ENCODE measurements at places on chromosomes 1 and 21. TPM values are rescaled to one million over a fixed set of nuclear protein-coding genes. Genes with fewer than 3 reads are reported as not detected.
A peak's percentile ranks its signal among the peaks of the same experiment; 100 is the strongest.

DNA sequence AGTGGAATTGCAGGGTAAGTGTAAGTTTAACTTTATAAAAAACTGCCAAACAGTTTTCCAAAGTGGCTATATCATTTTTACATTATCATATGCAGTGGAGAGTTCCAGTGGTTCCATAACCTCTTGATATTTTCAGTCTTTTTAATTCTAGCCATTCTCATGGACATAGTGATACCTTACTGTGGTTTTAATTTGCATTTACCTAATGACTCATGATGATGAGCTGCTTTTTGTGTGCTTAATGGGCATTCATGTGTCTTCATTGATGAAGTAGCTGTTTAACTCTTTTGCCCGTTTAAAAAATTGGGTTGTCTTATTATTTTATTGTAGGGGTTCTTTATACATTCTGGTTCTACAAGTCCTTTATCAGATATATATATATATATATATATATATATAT, 29.4 kb downstream of the SNX27 start:
- H3K27me3 ChIP-seq, result no peaks in the 10 kb centered on the region
- peaks cover 10% of the 10 kb centered on the region for H3K36me3 ChIP-seq
- no peak for DNase-seq
- H3K27ac ChIP-seq, result no peak overlapping the region
- peaks cover 41% of the 10 kb centered on the region for H3K4me1 ChIP-seq
- H3K4me3 ChIP-seq, result no peak overlapping the region

GRCh38 chr1:82377201-82377884, 576.6 kb downstream of the ADGRL2 start:
- no peaks in the 10 kb centered on the region for H3K36me3 ChIP-seq
- no peak overlapping the region for H3K4me3 ChIP-seq
- no peak for DNase-seq
- H3K27me3 ChIP-seq, result no peaks in the 10 kb centered on the region
- peak overlapping the region; percentile 74 for H3K27ac ChIP-seq
- H3K4me1 ChIP-seq, result peaks cover 23% of the 10 kb centered on the region

DNA sequence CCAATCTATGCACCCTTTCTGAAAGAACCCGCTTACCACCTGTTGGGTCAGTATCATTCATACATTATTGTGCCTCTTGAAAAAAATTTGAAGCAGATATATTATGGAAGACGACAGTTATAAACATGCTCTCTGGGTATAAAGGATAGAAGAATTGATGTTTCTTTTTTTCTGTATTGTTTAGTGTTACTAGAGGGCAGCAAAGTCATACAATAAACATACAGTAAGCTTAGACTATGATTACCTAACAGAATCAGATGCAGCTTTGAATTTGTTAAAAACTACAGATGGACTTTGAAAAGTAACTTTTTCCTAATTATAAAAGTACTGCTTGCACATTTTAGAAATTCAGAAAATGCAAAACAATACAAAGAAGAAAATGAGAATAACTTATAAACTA, 11.1 kb upstream of the PAXBP1 start:
- H3K27me3 ChIP-seq, result peaks cover 5% of the 10 kb centered on the region
- H3K36me3 ChIP-seq, result no peaks in the 10 kb centered on the region
- no peak overlapping the region for H3K4me3 ChIP-seq
- H3K4me1 ChIP-seq, result no peaks in the 10 kb centered on the region
- H3K27ac ChIP-seq, result no peak overlapping the region

GRCh38 chr1:201745023-201745422, 83.9 kb upstream of the IPO9 start:
- DNase-seq, result no peak
- peaks cover 89% of the 10 kb centered on the region for H3K4me1 ChIP-seq
- H3K27me3 ChIP-seq, result no peaks in the 10 kb centered on the region
- H3K4me3 ChIP-seq, result no peak overlapping the region

Gene RNF186
- not detected for total RNA-seq

GRCh38 chr1:109296782-109297181, 10.0 kb downstream of the MYBPHL start:
- peaks cover 23% of the 10 kb centered on the region for H3K4me1 ChIP-seq
- H3K4me3 ChIP-seq, result no peak overlapping the region
- H3K27ac ChIP-seq, result no peak overlapping the region
- no peaks in the 10 kb centered on the region for H3K36me3 ChIP-seq
- H3K27me3 ChIP-seq, result peaks cover 2% of the 10 kb centered on the region
- DNase-seq, result no peak

Gene TTC22
- total RNA-seq, result not detected

Gene OR10J1
- total RNA-seq, result not detected

DNA sequence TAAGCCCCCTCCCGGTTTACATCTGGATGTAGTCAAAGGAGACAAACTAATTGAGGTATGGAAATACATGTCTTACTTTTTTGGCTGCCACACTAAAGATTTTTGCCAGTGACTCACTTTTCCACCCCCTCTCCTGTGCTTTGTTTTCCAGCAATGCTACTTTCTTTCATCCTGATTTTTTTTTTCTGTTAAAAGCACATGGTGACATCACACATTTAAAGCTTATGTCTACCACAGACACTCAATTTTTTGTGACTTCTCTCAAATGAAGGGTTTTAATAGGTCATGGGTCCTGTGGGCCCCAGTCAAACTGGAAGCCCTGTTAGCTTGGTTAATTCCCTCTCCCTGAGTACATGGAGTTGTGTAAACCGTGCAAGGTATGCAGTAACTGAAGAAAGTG, 2.2 kb downstream of the PPP1R8 start:
- peaks cover 4% of the 10 kb centered on the region for H3K36me3 ChIP-seq
- DNase-seq, result no peak
- H3K27me3 ChIP-seq, result no peaks in the 10 kb centered on the region
- H3K4me1 ChIP-seq, result peaks cover 24% of the 10 kb centered on the region

- no peaks in the 10 kb centered on the region for H3K4me1 ChIP-seq
- no peak overlapping the region for H3K27ac ChIP-seq
- H3K36me3 ChIP-seq, result no peaks in the 10 kb centered on the region
- H3K27me3 ChIP-seq, result no peaks in the 10 kb centered on the region
Observed at GRCh38 chr1:110864287-110864686, 8.7 kb upstream of the CD53 start.

DNA sequence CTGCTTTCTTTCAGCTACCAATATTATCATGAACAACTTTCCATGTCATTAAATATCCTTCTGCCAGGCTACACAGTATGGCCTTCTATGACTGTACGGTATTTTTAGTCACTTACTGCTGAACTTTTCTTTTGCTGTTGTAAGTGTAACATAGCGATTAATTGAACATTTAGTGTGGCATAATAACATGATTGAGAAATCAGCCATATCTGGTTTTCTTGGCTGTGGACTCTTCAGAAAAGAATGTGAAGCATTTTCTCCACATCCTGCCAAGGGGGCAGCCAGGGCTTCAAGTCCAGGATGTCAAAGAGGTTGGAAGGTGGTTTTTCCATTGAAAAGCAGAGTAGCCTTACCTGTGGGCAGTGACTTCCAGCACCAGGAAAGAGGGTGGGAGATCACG, 8.8 kb upstream of the AHCYL1 start:
- peaks cover 29% of the 10 kb centered on the region for H3K4me1 ChIP-seq
- H3K4me3 ChIP-seq, result no peak overlapping the region
- DNase-seq, result no peak
- peak overlapping the region; percentile 11 for H3K27ac ChIP-seq

GRCh38 chr1:212922016-212922415, 28.3 kb upstream of the VASH2 start:
- H3K27ac ChIP-seq, result no peak overlapping the region
- H3K4me1 ChIP-seq, result peaks cover 3% of the 10 kb centered on the region
- H3K4me3 ChIP-seq, result no peak overlapping the region
- H3K27me3 ChIP-seq, result peaks cover 16% of the 10 kb centered on the region

Gene MAB21L3
- not detected for total RNA-seq

- H3K36me3 ChIP-seq, result peaks cover 41% of the 10 kb centered on the region
- H3K4me3 ChIP-seq, result peak overlapping the region; percentile 14
- DNase-seq, result no peak
- no peak overlapping the region for H3K27ac ChIP-seq
Observed at GRCh38 chr1:103084181-103084580, 24.1 kb downstream of the COL11A1 start.

DNA sequence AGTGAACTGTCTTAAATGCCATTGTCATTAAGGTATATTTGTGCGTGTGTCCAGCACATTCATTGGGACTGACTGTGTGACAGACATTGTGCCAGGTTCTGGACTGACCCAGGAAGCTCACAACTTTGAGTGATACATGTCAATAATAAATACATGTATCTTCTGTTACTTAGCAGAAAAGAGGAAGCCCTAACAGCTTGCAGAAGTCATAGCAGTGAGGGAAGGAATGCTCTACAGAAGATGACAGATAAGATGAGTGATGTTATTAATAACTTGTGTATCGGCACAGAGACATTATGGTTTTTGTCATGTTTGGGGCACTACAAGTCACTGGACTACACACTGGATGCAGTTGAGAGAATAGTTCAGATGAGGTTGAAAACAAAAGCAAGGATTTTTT, 1.2 kb upstream of the SRSF11 start:
- H3K4me1 ChIP-seq, result peaks cover 35% of the 10 kb centered on the region
- H3K36me3 ChIP-seq, result peaks cover 33% of the 10 kb centered on the region
- DNase-seq, result no peak
- H3K27me3 ChIP-seq, result no peaks in the 10 kb centered on the region
- peak overlapping the region; percentile 23 for H3K27ac ChIP-seq

DNA sequence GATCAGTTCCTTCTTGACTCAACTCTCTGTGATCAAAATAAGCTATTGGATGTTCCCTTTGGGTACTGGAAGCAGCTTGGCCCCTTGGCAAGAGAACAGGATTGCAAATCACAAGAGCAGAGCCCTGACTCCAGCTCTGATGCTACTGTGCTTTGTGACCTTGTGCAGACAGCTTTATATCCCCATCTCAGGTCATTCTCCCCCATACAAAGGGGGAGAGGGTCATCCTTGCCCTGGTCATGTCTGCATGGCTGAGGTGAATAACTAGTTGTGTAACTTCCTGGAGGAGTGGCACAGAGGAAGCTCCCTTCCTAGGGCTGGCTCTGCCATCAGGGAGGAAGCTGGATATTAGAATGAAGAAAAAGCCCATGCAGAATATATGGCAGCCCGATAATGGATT, 142.9 kb downstream of the DHRS3 start:
- peaks cover 24% of the 10 kb centered on the region for H3K36me3 ChIP-seq
- H3K4me3 ChIP-seq, result no peak overlapping the region
- no peak for DNase-seq
- no peak overlapping the region for H3K27ac ChIP-seq

Gene AUNIP
- 1.3 TPM for total RNA-seq

- no peaks in the 10 kb centered on the region for H3K27me3 ChIP-seq
- H3K36me3 ChIP-seq, result peaks cover 33% of the 10 kb centered on the region
- peaks cover 29% of the 10 kb centered on the region for H3K4me1 ChIP-seq
- peak overlapping the region; percentile 93 for H3K4me3 ChIP-seq
- H3K27ac ChIP-seq, result peak overlapping the region; percentile 98
Observed at GRCh38 chr1:44775930-44776729, 790 bp downstream of the RPS8 start.

DNA sequence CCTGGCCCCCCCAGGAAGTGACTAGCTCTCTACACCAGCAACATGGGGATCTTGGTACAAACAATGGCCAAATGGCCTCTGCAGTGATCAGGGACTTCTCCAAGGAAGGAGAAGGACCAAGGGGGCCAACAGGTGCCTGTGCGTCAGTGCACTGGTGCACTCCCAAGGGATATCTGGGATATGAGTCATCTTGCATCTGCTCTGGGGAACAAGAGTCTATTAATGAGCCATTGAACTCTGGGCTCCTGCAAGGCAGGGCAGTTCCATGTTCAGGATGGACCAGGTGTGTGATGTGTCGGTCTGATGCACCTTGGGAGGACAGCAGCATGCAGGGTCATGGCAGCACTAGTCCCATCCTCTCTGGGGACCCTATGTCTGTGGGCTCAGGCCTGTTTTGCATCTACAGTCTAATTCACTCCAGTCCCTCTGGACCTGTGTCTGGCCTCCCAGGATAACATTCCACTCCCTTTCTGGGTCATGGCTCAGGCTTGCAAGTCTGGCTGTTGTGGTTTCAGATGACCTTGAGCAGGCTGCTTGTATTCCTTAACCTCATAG, 125.3 kb downstream of the TRABD2B start:
- no peak overlapping the region for H3K27ac ChIP-seq
- no peak overlapping the region for H3K4me3 ChIP-seq
- no peaks in the 10 kb centered on the region for H3K36me3 ChIP-seq

DNA sequence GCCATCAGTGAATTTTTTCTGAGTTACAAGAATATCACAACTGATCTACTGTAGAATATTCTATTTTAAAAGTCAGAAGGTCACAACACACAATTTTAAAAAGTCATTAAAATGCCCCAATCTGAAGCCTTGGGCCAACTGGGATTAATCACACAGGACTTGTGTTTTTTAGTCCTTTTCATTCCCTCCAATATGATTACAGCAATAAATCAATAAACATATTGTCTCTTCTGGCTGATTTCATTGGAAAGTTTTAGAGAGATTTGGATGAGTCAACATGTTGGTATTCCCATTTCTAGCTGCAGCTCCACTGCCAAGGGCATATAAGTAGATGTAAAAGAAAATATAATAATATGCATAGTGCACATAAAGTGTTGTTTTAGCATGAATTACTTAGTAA, 85.8 kb downstream of the NIBAN1 start:
- H3K27ac ChIP-seq, result peak overlapping the region; percentile 39
- peaks cover 27% of the 10 kb centered on the region for H3K4me1 ChIP-seq
- H3K36me3 ChIP-seq, result no peaks in the 10 kb centered on the region

DNA sequence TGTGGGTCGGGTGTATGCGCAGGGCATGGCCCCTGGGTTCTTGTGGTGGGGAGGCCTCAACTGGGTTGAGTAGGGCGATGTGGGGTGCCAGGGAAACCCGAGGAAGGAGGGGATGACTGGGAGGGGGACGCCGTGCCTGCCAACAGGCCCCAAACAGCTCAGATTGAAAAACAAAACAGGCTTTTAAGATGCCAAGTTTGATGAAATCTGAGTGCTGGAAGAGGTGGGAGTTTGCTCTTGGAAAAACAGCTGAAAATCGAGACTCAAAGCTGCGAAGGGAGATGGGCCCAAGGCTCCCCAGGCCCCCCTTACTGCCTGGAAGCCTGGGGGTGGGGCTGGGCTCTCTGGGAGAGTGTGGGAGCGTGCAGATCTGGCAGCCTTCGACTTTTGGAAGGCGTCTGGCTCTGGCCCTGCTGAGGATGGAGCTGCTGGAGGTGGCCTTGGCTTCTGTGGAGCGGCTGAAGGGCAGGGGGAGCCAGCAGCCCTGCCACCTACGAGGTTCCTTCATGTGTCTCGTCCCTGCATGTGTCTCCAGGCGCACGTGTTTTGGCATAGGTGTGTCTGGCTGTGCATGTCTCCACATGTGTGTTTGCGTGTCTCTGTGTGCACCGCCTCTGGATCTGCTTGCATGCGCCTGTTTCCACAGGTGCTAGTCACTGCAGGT, 33.3 kb downstream of the PTPRF start:
- H3K27me3 ChIP-seq, result no peaks in the 10 kb centered on the region
- DNase-seq, result no peak
- no peak overlapping the region for H3K4me3 ChIP-seq
- H3K27ac ChIP-seq, result no peak overlapping the region
- no peaks in the 10 kb centered on the region for H3K36me3 ChIP-seq
